ENCODE measurements at places on chromosomes 7 and 10. TPM values are rescaled to one million over a fixed set of nuclear protein-coding genes. Genes with fewer than 3 reads are reported as not detected.

Gene HECW1
- not detected for total RNA-seq

Gene CCDC172
- total RNA-seq, result not detected

Gene MINDY4
- 5.2 TPM for total RNA-seq

Gene CARD11
- total RNA-seq, result not detected

Gene NUTM2E
- 0.03 TPM for total RNA-seq

Gene TAS2R5
- total RNA-seq, result 0.26 TPM

Gene UPK3BL1
- 7.8 TPM for total RNA-seq

Gene PTPN20
- 5.6 TPM for total RNA-seq

Gene ZNF365
- total RNA-seq, result 1.6 TPM

Gene EPO
- 0.29 TPM for total RNA-seq

Gene TAS2R41
- total RNA-seq, result not detected

Gene TMEM196
- not detected for total RNA-seq

Gene CEP41
- total RNA-seq, result 17.5 TPM

Gene FAM25G
- total RNA-seq, result not detected
